Inflammatory macrophage (primary cell): ENCODE measurements at places on chromosomes 13 and 19.

- no peak for DNase-seq
These were observed 65.8 kb downstream of the GPR12 start for GRCh38 chr13:26694609-26695359.

DNA sequence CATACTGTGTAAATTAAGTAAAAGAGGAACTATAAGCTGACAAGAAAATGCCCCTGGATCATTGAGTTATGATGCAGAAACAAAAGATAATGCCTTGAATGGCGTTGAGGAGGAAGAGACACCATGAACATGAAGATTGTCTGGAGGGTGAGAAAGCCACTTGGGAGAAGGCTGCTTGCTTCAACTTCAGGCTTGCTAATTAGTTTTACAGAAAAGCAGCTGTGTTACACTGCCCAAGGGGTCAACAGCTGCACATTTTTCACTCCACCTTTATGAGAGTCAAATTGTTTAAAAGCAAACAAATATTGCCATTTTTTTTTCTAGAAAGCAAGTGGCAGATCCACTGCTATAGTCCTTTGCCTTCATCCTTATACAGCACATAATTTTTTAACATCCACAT is 35.5 kb upstream of the KLF12 start:
- DNase-seq, result no peak

DNA sequence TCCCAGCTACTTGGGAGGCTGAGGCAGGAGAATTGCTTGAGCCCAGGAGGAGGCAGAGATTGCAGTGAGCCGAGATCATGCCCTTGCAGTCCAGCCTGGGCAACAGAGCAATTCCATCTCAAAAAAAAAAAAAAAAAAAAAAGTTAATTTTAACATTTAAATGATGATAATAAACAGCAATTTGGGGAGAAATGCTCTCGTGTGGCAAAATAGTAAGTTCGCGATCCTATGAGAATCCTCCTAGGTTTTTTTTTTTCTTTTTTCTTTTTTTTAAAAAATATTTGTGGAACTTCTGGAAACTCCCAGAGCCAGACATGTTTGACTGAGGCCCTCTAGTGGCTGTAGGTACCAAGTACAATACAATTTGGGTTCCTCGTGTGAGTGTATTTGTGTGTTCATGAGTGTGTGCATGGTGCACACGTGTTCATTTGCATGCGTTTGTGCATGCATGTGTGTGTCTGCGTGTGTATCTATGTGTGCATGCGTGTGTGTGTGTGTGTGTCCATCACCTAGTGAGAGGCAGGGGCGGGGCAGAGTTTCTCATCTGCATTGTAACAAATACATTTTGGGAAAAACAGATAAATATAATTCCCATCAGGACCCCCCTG is 31.2 kb downstream of the TMPRSS9 start:
- DNase-seq, result peak; percentile 77

DNA sequence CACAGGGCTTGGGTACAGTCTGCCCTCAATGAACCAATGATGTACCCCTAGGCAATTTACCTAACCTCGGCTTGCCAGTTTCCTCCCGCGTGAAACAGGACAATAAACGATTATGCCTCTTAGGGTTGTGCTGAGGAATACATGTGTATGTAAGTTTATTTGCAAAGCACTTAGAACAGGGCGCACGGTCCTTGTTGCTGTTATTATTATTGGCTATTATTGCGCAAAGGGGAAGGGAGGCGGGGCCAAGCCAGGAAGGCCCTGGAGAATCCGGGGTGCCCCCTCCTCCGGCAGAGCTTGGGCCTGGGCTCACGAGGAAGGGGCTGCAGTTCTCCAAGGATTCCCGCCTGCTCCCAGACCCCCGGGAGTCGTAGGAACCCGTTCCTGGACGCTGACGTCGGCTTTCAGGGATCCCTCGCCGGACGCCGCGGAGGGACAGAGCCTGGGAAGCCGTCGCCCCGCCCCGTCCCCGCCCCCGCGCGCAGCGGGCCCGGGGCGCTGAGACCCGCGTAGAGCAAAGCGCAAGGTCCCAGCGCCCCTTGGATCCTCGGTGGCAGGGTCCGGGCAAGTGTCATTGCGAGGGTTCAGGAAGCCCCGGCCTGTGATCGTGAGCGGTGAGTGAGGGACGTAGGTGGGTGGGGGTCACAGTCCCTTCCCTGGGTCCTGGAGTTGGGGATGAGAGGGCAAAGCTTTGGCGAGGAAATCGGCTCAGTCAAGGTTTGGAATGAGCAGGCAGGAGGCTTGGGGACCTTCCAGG is at the start of gene TMEM91:
TSS of gene TMEM91 (plus strand) at position 293 of the 757 bp plus-strand sequence. CDS start 1,777 bp downstream, outside the sequence.
- peak; percentile 42 for DNase-seq

DNA sequence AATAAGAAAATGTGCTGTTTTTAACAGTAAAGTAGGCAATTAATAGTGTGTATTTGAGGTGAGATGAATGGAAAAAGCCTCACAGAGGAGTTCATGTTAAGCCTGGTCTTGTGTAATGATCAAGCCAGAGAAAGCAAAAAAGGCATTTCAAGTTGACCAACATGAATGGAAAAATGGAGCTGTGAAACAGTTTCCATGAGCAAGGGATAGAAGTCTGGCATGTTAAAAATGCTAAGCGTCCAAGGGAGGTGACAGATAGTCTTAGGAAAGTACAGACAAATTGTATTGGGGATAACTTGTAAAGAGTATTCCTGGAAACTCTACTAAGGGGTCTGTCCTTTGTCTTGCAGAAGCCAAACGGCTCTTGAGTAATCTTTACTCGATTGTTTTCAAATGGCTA is 506.8 kb upstream of the ATXN8OS start:
- no peak for DNase-seq

DNA sequence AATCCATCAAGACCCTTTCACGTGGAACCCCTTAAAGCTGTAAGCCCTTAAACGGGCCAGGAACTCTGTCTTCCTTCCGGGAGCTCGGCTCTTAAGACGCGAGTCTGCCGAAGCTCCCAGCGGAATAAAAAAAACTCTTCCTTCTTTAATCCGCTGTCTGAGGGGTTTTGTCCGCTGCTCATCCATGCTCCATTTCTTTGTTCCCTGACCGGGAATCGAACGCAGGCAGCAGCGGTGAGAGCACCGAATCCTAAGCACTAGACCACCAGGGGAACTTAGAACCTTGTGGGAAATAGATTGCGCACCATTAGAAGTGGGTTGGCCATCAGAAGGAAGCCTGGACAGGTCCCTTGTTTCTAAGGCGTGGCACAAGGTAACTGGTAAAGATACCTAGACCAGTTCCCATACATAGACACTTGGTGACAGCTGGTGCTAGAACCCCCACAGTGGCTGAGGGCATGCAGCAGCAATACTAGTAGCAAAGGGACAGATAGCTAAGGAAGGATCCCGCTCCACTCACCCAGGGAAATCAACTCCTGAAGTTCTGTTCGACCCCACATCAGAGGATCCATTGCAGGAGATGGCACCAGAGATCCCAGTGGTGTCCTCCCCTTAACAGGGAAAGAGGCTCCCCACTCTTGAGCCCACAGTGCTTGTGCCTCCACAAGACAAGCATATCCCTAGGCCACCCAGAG is 1.5 kb upstream of the RGCC start:
- no peak for DNase-seq

GRCh38 chr13:43195112-43195511 is 171.7 kb downstream of the DNAJC15 start:
- DNase-seq, result no peak

DNA sequence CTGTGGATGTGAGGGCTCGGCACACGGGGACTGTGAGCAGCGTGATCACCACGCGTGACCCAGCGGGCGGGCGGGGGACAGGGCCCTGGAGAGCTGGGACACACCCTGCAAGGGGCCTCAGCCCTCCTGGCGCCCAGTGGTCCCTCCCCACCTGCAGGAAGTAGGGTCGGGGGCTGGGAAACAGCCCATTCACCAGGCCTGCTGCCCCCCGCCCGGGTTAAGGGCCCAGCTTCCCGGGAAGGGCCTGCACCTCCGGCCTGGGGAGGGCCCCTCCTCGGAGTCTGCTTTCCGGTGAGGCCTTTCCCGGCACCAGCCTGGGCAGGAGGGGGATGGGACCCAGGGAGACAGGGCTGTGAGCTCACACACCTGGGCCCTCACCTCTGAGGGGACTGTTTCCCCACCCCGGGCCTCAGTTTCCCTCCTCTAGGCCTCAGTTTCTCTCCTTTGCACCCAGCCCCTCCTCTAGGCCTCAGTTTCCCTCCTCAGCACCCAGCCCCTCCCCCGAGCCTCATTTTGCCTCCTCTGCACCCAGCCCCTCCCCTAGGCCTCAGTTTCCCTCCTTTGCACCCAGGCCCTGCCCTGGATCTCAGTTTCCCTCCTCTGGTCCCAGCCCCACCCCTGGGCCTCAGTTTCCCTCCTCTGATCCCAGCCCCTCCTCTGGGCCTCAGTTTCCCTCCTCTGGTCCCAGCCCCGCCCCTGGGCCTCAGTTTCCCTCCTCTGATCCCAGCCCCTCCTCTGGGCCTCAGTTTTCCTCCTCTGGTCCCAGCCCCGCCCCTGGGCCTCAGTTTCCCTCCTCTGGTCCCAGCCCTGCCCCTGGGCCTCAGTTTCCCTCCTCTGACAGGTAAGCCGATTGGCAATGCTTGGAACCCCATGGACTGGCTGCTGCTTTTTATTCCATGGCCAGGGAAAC is 1.9 kb upstream of the MADCAM1 start:
- DNase-seq, result no peak
